GM04503 (cell line): ENCODE measurements at places on chromosomes 6 and 20.

- no peak for DNase-seq
Measured at GRCh38 chr6:44730771-44731391, 343.4 kb downstream of the CDC5L start.

DNA sequence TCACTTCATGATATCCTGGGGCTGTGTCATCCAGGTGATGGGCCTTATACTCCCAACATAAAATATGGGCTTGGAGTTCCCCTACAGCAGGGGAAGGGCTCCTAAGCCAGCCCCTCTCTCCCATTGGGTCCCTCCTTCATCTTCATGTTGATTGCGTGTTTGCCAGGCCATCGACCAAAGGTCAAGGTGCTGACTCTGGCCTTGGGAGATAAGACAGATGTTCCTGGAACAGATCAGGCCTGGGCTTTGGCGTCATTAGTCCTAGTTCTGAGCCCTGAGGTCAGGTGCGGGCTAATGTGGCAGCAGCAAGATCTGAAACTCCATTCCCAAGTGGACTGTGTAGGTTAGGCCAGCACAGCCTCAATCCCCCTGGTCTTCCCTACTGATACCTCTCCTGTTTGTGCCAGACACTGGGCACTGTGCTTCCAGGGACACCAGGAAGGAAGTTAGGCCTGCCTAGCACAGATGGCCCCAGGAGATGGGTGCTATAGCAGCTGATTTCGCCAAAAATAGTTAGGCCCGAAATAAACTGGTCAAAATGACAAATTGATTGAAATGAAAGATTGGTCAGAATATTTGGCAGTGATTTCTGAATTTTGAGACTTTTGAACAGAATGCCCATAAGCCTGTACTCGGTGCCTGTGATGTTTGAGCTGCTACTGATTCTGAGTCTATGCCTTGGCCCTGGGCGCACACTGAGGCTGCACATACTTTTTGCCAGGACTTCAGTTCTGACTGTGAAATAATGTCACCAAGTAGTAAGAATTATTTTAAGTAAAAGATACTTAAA lies 28.8 kb downstream of the EPB41L1 start:
- no peak for DNase-seq

GRCh38 chr20:38853759-38854158 lies 48.3 kb downstream of the PPP1R16B start:
- DNase-seq = no peak

- no peak for DNase-seq
Measured at GRCh38 chr6:154245506-154245905, 111.1 kb downstream of the IPCEF1 start.

- DNase-seq = no peak
Measured at GRCh38 chr20:62308102-62308822, 5.5 kb downstream of the ADRM1 start.

DNA sequence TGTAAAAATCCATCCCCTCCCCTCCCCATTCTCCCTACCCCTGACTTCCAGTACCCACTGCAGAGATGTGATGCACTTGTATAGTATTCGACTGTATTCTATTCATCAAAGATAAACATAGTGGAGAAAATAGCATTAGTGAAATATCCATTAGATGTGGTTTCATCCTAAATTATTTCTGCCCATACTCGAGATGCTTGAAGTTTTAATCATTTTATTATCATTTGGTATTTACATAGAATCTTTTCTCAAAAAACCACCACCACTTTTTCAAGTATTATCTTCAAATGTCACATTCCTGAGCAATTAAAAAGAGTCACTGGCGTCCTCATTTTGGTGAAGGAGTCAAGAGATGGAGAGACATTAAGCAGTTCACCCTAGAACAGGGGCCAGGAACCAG lies 181.9 kb downstream of the HAO1 start:
- no peak for DNase-seq

DNA sequence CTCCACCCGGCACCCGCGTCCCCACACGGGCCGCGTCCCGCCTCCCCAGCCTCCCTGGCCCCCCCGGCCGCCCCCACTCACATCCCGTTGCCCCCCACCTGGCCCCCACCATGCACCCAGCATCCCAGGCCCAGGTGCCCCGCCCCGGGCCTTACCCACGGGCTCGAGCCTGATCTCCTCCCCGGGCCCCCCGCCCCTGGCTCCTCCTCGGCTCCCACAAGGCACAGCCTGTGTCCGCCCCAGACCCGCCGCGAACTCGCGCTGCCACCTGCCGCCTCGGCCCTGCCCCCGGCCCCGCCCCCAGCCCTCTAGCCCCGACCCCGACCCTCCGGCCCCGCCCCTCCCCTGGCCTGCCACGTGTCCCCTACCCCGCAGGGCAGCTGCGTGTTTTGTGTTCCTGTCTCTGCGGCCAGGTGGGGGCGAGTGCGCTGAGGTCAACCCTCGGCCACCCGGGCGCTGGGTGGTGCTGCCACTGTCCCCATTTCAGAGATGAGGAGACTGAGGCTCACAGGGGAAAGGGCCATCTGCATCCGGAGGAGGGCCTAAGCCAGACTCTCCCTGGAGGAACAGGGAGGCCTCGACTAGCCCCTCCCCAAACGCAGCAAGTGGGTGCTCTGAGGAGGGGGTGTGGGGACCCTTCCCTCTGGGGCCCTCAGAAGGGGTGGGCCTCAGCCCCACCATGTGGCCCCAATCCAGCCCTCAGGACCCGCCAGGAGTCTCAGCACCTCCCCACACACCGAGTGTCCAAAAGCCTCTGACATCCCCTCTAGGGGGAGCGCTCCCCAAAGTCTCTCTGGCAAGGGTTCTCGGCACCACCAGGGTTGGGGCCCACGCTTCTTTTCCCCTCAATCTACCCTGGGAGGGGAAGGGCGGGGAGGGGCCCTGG lies 99.8 kb downstream of the TAF4 start:
- DNase-seq = no peak

DNA sequence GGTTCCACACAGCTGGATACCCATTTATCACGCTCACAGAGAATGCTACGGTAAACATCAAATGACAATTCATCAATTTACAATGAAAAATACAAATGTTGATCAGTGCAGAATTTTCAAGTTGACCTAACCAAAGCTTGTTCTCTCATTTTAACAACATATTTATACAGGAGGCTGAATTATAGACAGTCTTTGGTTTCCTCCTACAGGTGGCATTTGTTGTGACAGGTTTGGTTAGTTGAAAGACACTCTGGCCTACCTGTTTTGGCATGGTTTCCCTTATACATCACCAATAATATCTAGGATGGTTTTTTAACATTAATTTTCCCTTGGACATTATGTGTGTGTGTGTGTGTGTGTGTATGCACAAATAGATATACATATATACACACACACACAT lies 642.5 kb upstream of the MMS22L start:
- no peak for DNase-seq

DNA sequence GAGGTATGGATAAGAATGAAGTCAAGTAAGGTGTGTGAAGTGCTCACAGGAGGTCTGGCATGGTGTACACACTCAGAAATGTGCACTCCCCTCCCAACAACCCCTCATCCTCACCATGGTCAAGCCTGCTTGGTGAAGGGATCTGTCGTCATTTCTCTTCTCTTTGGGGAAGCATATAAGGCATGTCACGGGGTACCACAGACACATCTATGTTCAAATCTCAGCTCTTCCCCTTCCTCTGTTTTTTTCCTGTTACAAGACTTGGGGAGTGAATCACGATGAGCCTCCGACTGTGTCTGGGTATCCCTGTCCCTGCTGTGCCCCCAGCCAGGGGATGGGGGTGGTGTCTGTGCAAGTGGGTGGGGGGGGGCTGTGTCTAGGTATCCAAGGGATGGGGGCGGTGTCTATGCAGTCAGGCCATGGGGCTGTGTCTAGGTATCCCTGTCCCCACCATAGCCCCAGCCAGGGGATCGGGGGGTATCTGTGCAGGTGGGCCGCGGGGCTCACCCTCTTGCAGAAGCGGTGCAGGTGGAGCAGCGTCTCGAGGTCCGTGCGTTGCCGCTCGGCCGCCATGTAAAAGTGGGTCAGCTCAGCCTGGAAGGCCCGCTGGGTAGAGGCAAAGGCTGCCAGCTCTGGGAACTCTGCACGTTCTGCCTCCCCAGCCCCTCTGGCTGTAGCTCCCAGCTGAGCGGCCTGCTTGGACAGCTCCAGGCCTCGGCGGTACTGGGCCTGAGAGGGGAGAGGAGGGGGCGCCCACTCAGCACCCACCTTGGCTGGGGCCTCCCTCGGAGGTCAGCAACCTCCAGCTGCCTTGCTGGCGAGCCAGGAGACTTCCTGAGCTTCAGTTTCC lies 43.6 kb downstream of the KIAA1755 start:
- no peak for DNase-seq

GRCh38 chr6:37007340-37008043 lies 2.0 kb downstream of the FGD2 start:
- no peak for DNase-seq

GRCh38 chr6:35600659-35601125 lies 88.0 kb upstream of the TULP1 start:
- no peak for DNase-seq

GRCh38 chr20:35511814-35512420 lies 17.5 kb downstream of the C20orf173 start:
- DNase-seq = no peak

DNA sequence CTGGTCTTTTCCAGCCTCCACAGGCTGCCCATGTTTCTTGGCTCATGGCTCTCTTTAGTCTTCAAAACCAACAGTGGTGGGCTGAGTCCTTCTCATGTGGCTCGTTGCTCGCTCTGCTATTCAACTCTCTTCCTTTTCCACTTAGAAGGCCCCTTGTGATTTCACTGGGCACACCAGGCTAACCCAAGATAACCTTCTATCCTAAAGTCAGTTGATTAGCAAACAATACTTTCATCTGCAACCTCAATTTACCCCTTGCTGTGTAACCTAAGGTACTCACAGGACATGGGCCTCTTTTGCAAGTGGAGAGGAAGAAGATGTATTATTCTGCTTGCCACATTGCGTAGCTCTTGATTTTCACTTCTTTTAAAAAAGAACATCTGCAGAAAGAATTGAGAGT lies 79.6 kb downstream of the UTRN start:
- DNase-seq = no peak

DNA sequence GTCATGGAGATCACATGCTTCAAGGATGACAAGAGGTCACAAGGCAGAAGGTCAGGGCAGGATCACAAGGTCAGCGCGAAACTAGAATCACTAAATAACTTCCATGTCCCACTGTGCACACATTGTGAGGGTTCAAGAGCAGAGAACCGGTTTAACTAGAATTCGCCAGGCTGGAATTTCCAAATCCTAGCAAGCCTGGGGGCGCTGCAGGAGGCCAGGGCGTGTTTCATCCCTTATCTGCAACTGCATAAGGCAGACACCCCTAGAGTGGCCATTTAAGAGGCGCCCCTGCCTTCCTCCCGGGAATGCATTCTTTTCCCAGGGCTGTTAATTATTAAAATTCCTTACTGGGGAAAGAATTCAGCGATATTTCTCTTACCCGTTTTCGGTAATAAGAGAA lies 40.2 kb upstream of the SLC22A1 start:
- no peak for DNase-seq

GRCh38 chr6:109024784-109025183 lies 69.9 kb downstream of the SESN1 start:
- no peak for DNase-seq

- DNase-seq = no peak
Measured at GRCh38 chr6:161050134-161050765, 58.7 kb downstream of the MAP3K4 start.

DNA sequence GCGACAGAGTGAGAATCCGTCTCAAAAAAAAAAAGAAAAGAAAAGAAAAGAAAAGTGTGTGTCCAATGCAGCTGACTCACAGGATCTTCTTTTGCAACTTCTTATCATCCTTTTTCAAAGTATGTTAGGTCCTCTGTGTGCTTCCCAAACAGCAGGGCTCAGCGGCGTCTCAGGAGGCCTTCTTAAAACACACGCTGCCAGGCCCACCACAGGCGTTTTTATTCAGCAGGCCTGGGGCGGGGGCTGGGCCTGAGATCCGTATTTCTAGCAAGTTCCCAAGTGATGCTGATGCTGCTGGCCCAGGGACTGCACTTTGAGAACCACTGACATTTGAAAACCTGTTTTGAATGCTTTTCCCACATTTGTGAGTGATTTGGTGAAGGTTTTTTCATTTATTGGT lies 57.1 kb downstream of the PSMG4 start:
- no peak for DNase-seq

- no peak for DNase-seq
Measured at GRCh38 chr6:165618241-165618640, 44.8 kb downstream of the PDE10A start.

DNA sequence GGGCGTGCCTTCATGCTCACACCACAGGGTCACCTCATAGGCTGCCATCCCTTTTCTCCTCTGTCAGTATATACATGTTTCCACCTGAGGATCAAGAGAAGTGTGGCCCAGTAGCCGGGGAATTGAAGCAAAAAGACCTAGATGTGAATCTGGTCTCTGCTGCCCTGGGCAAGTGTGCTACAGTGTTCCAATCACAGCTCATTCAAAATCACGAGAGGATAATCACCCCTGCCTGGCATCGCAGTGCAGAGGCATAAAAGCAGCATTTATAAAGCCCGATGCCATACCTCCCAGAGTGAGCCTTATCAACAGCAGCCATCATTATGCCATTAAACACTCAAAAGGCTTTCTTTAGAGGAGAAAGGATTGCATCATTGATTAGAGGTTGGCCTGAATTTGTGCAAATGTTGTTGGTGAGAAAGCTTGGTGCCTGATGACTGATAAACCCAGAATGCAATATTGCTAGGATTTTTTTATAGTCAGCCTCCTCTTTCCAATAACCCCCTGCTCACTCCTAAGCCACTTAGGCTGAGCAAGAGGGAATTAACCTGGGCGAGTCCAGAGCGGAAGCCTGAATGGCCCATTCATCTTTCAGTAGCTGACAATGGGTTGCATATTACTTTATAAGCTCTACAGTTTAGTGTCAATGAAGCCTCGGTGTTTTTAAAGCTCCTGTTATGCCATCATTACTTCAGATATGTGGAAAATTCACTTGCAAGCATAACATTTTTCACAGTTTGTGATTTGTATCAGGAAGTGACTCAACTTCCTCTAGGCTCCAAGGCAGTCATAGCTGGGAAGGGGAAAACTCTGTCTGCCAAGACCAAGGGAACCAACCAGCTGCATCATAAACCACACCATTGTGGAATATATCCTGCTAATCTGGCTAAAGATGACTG lies 92.5 kb upstream of the NXT1 start:
- DNase-seq = peak; percentile 50

DNA sequence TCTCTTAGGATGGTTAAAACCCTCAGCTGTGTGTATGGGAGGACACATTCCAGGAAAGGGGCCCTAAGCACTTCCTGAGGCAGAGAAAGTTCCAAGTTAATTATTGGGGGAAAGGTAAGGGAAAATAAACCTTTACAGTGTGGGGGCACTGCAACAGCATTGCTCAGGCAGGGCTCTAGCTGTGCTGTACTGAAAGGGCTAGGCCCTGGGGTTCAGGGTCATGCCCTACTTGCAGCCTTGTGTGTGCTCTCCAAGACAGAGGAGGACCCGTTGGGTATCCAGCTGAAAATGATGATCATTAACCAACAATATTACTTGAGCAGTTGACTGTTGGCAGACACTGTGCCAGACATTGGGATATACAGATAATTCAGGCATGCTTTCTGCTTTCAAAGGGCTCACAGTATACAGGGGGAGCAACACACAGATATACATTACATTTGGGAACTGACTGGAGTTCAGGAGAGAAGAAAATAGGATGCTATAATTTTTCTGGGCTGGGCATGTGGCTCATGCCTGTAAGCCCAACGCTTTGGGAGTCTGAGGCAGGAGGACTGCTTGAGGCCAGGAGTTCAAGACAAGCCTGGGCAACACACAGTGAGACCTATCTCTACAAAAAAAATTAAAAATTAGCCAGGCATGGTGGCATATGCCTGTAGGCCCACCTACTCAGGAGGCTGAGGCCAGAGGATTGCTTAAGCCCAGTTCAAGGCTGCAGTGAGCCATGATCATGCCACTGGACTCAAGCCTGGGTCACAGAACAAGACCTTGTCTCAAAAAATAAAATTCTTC lies 9.1 kb upstream of the RPL7L1 start:
- DNase-seq = no peak

GRCh38 chr6:118334634-118335033 lies 213.5 kb upstream of the PLN start:
- DNase-seq = no peak
